NCI-H510A (cell line): ENCODE measurements at places on chromosomes 1 and 21.

- peak; percentile 72 for DNase-seq
These were observed 36.9 kb downstream of the UMODL1 start for GRCh38 chr21:42107881-42108553.

DNA sequence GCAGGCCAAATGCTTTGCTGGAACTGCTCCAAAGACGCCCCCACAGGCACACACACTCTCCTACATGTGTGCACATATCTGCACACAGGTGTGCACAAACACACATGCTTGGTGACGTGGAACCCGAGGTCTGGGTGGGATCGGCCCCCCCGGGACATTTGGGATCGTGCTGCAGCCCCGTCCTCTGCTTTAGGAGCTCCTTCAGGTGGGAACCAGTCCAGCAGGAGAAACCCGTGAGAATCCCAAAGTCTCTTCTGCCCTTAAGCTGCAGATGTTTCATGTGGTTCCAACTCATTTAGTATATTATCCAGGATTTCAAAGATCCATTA is 38.6 kb downstream of the UBE2G2 start:
- DNase-seq, result no peak

DNA sequence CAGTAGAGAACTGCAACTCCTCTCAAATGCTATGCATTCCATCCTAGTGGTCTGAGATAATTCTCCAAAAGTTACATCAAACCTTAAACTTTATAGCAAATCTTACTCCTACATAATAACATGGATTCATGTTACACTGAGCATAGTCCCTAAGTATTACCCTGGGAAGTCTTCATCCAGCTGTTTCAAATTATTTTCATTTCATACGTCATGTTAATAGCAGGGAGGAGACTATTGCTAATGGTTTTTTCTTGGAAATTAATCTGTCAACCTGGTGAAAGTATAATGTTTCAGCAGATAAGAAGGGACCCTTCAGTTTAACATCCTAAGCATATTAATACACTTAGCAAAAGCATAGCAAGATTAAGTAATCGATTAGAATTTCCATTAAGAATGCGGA is 318.1 kb downstream of the USP25 start:
- no peak for DNase-seq

GRCh38 chr1:48547561-48548220 is 75.7 kb upstream of the SPATA6 start:
- DNase-seq, result no peak

DNA sequence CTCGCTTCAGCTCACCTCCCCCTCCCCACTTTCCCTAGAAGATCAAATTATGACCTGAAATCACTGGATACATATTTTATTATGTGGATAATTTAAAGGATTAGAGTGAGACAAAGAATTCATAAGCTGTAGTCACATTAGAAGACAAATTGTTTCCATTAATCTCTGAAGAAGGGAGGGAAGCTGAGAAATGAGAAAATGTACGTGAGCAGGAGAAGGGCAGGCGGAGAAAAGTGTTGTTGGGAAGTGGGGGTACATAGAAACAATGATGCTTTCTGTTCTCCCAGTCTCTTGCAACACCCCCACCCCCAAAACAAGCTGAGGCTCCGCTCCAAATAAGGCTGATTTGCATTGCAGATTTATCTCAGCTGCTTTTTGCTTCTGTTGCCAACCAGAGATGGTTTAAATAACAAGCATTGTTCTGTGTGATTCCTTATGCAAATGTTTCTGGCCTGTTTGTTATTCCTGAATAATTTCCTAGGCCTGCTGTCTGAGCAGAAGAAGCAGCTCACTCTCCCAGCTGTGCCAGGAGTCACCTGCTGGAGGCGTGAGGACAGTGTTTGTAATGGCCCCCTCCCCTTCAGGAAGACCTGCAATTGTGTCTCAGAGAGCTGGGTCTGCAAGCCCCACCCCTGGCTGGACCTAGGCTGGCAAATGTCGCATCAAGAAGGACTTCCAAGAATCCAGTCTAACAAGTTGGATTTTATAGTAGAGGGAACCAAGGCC is 121.8 kb upstream of the TNR start:
- DNase-seq, result no peak

DNA sequence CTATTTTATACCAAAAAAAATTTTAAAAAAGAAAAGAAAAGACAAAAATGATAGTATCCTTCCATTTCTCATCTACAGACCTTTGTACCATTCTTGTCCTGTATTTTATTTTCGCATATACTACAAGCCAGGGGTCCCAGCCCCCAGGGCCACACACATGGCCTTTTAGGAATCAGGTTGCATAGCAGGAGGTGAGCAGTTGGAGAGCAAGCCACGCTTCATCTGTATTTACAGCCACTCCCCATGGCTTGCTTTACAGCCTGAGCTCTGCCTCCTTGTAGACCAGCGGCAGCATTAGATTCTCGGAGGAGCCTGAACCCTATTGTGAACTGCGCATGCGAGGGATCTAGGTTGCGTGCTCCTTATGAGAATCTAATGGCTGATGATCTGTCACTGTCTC is 39.8 kb downstream of the RASSF5 start:
- peak; percentile 29 for DNase-seq

GRCh38 chr1:89190017-89190416 is 8.7 kb downstream of the GBP4 start:
- DNase-seq, result no peak

- DNase-seq, result peak; percentile 94
These were observed 46.6 kb upstream of the CTBS start for GRCh38 chr1:84620720-84621313.

DNA sequence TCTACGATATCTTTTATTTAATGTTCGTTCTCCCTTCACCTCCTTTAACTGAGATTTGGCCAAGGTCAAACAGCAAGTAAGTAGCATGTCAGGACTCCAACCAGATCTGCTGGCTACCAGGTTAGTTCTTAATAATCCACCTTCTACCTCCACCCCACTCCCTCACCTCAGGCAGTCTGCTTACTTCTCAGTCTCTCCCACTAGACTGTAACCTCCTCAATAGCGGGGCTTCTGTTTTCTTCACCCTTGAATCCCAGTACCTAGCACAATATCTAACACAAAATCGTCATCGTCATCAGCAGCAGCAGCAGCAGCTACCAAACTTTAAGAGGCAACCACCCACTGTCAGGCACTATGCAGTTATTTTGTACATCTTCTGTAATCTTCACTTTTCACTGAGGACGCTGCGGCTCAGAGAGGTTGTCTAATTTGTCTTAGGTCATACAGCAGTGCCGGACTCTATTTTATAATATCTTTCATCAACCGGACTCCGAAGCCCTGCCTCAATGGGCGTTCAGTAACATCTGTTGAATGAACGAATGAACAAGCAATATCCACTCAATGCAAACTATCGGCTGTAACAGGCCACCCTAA is 859 bp upstream of the MAGI3 start:
- no peak for DNase-seq

- no peak for DNase-seq
These were observed at the start of gene GJB4 for GRCh38 chr1:34759503-34760357. TSS of gene GJB4 (plus strand) at chr1:34759740. CDS start at chr1:34761255, 1,515 bp downstream.

DNA sequence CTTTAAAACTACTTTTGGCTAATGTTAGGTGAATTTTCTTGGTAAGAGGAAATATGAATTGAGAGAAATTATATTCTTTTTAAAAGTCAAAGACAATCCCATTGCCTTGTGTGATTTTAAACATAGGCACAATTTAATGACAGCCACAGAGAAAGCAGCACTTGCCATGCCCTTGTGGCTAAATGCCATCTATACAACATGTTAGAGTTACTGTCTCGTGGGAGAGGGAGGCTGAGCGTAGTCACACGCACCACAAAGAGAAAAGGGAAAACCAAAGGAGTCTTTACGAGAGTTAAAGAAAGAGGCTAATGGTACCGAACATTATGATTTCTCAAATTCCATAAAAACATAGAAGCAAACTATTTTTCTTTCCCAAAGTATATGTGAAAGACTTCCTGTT is 537.9 kb downstream of the PTPRC start:
- no peak for DNase-seq

DNA sequence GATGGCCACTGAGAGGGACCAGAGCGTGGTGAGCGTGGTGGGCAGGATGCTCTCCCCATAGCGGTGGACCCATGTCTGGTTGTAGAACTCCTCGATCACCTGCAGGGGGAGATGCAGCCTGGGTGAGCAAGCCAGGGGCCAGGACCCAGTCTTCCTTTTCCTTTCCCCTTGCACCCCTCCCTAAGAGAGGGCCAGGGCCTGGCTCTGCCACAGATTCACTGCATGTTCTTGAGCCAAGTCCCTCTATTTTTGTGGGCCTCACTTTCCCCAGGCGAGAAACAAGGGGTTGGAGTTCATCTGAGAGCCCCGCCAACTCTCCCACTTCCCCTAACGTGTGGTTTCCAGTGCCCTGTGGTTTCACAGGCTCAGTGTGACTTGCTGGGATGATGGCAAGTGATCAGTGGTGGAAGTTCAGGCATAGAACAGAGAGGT is 27.5 kb downstream of the SLC2A1 start:
- peak; percentile 66 for DNase-seq

GRCh38 chr1:68128157-68128556 is 77.7 kb upstream of the DIRAS3 start:
- no peak for DNase-seq

- DNase-seq, result no peak
These were observed 94.3 kb downstream of the VAV3 start for GRCh38 chr1:107870696-107871095.

DNA sequence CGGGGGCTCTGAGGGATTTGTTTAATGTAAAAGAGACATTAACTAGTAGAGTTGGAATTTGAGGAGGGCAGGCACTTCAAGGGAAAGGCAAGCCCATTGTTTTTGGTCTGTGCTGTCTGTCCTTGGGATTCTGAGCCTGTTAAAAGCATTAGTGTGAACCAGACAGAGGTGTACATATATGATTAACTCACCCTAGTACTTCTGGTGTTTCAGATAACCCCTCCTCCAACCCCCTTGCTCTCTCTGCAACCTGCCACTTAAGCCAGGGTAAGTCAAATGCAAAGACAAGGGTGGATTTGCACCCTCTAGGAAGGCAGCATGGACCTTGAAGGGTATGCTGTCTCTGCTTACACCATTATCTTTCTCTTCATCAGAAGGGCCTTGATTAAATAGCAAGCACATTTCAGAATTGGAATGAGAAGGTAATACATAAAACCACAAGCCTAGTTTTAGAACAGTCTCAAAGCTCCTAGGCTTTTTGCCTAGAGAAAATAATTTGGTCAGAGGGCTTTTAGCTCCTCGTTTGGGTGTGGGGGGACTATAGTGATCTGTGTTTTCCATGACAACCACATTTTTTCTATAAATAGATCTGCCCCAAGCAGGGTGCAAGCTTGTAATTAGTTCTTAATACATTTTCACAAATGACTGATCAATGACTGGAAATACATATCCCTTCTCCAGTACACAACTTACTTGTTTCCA is 120.7 kb upstream of the SGIP1 start:
- no peak for DNase-seq
